ENCODE measurements at places on chromosomes 13 and 19. TPM values are rescaled to one million over a fixed set of nuclear protein-coding genes. Genes with fewer than 3 reads are reported as not detected.

The SMAD9 gene
- 5.5 TPM for total RNA-seq

The TSHZ3 gene
- total RNA-seq = 22.2 TPM

The FFAR2 gene
- 0.58 TPM for total RNA-seq

DNA sequence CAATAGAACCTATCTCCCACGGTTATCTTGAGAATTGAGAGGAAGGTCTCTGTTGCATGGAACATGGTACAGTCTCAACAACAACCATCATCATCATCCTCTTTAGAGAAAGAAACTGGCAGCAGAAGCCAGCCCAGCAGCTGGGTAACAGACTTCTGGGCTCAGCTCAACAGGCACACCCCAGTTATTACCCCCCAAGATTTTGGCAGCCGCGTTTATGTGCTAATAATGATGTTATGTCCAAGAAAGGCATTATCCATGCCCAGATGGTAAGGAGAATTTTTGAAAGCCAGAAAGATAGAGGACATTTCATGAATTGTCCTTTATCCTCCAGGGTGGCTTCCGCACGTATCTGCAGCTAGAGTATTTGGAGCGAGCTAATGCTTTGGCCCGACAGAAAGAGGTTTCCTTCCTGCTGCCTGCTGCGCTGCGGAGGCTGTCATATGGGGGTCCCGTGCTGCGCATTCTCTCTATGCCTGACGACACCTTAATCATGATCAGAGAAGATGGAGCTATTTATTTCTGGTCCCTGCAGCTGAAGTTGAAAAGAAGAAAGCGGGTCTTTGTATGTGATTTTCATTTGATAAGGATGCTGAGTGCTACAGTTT, 89.9 kb downstream of the TEX26 start:
- ATAC-seq = no peak

The CGB5 gene
- total RNA-seq = not detected

The ZNF556 gene
- not detected for total RNA-seq

The GNA15 gene
- total RNA-seq = 1.3 TPM

DNA sequence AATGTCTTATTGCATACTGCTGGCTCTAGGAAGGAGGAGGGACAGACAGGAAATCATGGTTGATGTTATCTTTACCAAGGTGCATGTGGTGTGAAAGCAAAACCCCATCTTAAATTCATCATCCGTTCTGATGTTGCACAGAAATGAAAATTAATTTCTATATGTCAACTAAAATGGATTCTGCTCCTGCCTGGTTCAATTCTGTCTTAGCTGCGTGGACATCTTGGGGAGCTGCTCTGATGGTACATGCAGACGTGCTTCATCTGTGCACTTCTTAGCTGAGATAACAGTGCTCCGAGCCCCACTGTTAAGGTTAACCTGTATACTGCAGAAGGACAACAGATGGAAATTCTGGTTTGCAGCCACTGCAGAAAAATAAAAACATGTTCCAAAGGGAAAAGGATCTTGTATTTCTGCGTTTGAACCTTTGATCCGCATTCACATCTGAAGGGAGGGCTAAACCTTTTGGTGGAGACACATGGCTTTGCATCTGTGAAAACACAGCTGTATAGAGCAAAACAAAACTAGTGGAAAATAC, 155.6 kb downstream of the TM9SF2 start:
- ATAC-seq = no peak

- no peak for ATAC-seq
Measured at GRCh38 chr13:19382111-19382510, 179.2 kb downstream of the TPTE2 start.

GRCh38 chr13:84455143-84455905, 573.0 kb upstream of the SLITRK1 start:
- no peak for ATAC-seq

DNA sequence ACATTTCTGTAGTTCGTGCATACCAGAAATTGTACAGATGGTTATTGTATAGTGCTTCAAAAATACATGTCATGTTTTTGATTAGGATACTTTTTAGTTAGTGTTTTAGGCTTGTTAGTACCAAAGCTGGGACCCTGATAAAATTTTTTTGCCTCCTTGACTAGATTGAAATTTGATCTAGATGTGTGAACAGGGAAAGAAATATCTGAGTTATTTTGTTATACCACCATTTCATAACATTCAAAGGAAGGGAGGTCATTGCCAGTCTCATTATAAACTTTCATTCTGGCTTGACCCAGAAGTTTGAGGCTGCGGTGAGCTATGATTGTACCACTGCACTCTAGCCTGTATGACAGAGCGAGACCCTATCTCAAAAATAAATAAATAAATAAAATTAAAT, 9.0 kb downstream of the LMO7 start:
- ATAC-seq = no peak
